A549 treated with AZD2906 at 1 μM for 4 hours (cell line): ENCODE measurements at places on chromosomes 1 and 21. TPM values are rescaled to one million over a fixed set of nuclear protein-coding genes. Genes with fewer than 3 reads are reported as not detected.

Gene ERG
- 0.05 to 0.06 TPM (median 0.05 TPM) in 3 of 5 replicates, not detected in the others for total RNA-seq

Gene EPHA2
- 98.2 to 125 TPM (median 118 TPM) in 5 replicates for total RNA-seq

Gene HFM1
- 0.01 to 0.14 TPM (median 0.09 TPM) in 3 of 5 replicates, not detected in the others for total RNA-seq

Gene SPTA1
- total RNA-seq = not detected in 5 replicates

Gene PLXNA2
- 3.5 to 3.8 TPM (median 3.5 TPM) in 5 replicates for total RNA-seq

Gene IFT25
- total RNA-seq = 27.8 to 35.9 TPM (median 30.2 TPM) in 5 replicates

Gene LEMD1
- total RNA-seq = 0.15 TPM in 1 of 5 replicates, not detected in the others

Gene HSF2BP
- 1.6 to 2.4 TPM (median 2.1 TPM) in 5 replicates for total RNA-seq

Gene SCCPDH
- total RNA-seq = 42.6 to 46.6 TPM (median 46.2 TPM) in 5 replicates

Gene HIVEP3
- total RNA-seq = 3.0 to 3.8 TPM (median 3.3 TPM) in 5 replicates

Gene PCP4
- not detected in 5 replicates for total RNA-seq

Gene TTC34
- total RNA-seq = 0.02 to 0.05 TPM (median 0.03 TPM) in 5 replicates

Gene HUNK
- total RNA-seq = 1.2 to 1.4 TPM (median 1.3 TPM) in 5 replicates

Gene SYT11
- 1.00 to 1.4 TPM (median 1.2 TPM) in 5 replicates for total RNA-seq

Gene NCMAP
- 0.02 to 0.06 TPM (median 0.03 TPM) in 4 of 5 replicates, not detected in the other for total RNA-seq

Gene MTARC1
- 8.1 to 8.9 TPM (median 8.5 TPM) in 5 replicates for total RNA-seq

Gene TMEM35B
- total RNA-seq = 14.6 to 18.7 TPM (median 17.7 TPM) in 5 replicates

Gene XCL1
- not detected in 5 replicates for total RNA-seq

Gene TRIM67
- total RNA-seq = 0.07 to 0.17 TPM (median 0.12 TPM) in 5 replicates

Gene IL10
- total RNA-seq = not detected in 5 replicates

Gene UBE2U
- not detected in 5 replicates for total RNA-seq

Gene UBIAD1
- total RNA-seq = 16.4 to 20.3 TPM (median 16.8 TPM) in 5 replicates

Gene PDC
- 0.05 TPM in 1 of 5 replicates, not detected in the others for total RNA-seq

Gene OR6N1
- not detected in 5 replicates for total RNA-seq

Gene CACHD1
- 1.3 to 1.6 TPM (median 1.3 TPM) in 5 replicates for total RNA-seq

Gene MEX3A
- 1.2 to 2.6 TPM (median 2.1 TPM) in 5 replicates for total RNA-seq
